ENCODE measurements at places on chromosomes 4 and X.

DNA sequence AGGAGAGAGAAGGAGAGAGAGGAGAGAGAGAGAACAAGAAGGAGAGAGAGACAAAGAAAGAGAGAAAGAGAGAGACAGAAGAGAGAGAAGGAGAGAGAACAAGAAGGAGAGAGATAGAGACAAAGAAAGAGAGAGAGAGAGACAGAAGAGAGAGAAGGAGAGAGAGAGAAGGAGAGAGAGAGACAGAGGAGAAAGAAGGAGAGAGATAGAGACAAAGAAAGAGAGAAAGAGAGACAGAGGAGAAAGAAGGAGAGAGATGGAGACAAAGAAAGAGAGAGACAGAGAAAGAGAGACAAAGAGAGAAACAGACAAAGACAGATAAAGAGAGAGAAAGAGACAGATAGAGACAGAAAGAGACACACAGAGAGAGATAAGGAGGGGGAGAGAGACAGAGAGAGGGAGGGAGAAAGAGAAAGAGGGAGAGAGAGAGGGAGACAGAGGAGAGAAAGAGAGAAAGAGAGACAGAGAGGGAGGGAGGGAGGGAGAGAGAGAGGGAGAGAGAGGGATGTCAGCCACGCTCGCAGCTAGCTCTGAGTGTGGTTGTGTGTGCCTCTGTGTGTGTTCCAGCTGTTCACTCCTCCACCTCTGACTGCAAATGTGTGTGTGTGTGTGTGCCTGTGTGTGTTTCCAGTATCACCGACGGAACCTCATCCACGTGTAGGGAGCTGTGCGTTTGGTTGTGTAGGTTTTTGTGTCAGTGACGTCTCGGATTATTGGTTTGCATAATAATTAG lies 105.8 kb downstream of the CRLF2 start:
- DNase-seq = no peak

- no peak for DNase-seq
Measured at GRCh38 chr4:17275836-17276235, 236.1 kb downstream of the QDPR start.

GRCh38 chrX:23493941-23494374 lies 159.3 kb downstream of the PTCHD1 start:
- no peak for DNase-seq

DNA sequence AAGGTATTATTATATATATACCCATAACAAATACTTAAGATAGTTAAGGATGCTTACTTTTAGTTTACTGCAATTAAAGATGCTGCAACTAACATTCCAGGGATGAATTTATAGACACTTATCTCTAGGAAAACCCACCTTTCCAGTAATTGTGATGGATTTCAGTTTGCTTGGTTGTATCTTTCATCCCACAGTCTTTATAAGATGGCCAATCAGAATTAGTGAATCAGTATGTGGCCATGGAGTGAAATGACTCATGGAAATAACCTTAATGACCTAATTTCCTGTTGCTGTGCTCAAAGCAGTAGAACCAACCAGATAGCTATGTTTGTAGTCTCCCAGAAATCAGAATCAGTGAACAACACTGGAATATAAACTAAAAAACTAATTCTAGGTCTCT lies 26.4 kb downstream of the MOSPD2 start:
- DNase-seq = no peak

GRCh38 chr4:150402871-150403272 lies 179.1 kb upstream of the MAB21L2 start:
- no peak for DNase-seq

- DNase-seq = peak; percentile 9
Measured at GRCh38 chrX:132092439-132093065, 35.3 kb downstream of the FRMD7 start.

- DNase-seq = no peak
Measured at GRCh38 chrX:110055616-110056015, 52.7 kb downstream of the TMEM164 start.

DNA sequence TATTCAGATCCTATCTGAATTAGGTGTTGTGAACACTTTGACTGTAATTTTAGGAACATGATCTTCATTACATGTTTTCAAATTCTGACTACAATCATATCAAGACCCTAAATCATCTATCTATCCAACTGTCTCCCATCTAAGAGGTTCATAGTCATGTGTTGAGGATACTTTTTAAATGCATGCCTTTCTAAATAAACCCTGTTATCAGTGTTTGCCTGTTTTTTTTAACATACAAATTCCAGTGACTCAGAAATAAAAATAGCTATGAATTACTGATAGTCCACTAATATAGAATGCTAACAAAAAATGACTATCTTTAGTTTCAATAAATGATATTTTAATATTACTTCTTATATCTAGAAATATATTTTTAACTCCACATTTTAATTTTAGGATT lies 8.0 kb downstream of the RAB28 start:
- no peak for DNase-seq

- no peak for DNase-seq
Measured at GRCh38 chr4:73979407-73979957, 2.3 kb downstream of the PF4 start.

DNA sequence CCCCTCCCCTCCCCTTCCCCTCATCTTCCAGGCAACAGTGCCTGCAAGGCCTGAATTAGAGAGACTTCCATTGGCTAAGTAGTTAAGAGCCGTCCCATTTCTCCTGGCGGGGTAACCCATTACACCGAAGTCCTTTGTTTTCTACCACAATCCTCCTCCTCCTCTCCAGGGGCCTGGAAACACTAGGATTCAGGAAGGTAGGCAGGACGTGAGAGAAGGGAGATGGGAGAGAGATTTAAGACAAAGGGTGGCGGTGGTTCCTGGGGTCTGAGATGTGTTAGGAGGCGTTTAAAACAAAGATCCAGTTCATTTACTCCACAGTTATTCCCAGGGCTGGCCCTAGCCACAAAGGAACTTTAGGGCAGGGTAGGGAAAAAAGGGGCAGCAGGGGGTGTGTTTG lies 28.0 kb downstream of the NYX start:
- no peak for DNase-seq

- no peak for DNase-seq
Measured at GRCh38 chrX:42739258-42739657, 38.7 kb downstream of the PPP1R2C start.

- no peak for DNase-seq
Measured at GRCh38 chrX:68114573-68115129, 318.6 kb downstream of the OPHN1 start.

DNA sequence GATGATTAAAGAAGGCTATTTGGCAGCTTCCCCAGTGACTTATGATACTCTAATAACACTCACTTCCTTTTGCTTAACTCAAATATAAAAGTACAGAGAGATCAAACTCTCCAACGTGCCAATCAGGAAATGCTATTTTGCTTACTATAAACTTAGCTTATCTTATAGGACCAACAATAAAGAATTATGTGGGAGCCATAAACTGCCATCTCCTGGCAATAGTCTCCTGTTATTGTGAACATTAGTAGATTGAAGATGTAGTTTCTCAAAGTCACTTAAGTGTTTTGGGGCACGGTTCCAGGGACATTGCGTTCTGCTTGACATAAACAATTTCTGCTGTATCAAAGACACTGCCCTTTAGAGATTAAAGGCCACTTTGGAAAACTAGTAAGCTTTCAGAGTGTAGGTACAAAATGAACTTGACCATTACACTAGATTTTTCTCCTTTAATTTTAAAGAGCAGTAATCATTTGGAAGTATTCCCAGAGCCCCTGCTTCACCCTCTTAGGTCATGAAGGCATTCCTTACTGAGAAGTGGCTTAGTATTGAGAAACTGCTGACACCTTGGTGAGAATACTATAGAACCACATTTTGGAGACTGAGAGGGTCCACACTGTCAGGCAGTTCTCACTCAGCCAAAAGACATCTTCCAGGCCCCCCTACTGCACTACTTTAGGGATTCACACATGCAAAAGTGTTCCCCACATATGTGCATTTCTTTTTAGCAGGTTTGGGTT lies 51.9 kb downstream of the MAOA start:
- DNase-seq = no peak

DNA sequence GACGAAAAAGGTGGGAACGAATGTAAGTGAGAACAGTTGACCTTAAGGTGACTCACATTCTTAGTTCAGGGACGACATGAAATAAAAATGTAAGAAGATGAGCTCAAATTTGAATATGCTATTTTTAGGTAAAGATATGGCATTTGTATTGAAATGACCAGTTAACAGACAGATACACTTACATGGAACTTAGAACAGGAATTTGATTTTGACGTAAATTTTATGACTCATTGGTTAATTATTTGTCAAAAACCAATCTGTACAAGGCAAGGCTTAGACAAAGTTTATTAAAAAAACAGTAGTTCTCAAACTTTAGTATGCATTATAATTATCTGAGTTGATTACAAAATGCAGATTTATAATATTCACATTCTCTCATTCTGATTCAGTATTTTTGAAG lies 469.4 kb downstream of the CFAP47 start:
- DNase-seq = no peak

- no peak for DNase-seq
Measured at GRCh38 chr4:69089388-69089787, 6.9 kb upstream of the UGT2B7 start.

GRCh38 chr4:64584981-64585557 lies 175.8 kb upstream of the TECRL start:
- no peak for DNase-seq

- DNase-seq = no peak
Measured at GRCh38 chr4:36891971-36892370, 352.6 kb upstream of the NWD2 start.

DNA sequence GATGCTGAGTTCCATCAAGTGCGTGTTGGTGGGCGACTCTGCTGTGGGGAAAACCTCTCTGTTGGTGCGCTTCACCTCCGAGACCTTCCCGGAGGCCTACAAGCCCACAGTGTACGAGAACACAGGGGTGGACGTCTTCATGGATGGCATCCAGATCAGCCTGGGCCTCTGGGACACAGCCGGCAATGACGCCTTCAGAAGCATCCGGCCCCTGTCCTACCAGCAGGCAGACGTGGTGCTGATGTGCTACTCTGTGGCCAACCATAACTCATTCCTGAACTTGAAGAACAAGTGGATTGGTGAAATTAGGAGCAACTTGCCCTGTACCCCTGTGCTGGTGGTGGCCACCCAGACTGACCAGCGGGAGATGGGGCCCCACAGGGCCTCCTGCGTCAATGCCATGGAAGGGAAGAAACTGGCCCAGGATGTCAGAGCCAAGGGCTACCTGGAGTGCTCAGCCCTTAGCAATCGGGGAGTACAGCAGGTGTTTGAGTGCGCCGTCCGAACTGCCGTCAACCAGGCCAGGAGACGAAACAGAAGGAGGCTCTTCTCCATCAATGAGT lies 46.6 kb downstream of the RHOH start:
- no peak for DNase-seq

DNA sequence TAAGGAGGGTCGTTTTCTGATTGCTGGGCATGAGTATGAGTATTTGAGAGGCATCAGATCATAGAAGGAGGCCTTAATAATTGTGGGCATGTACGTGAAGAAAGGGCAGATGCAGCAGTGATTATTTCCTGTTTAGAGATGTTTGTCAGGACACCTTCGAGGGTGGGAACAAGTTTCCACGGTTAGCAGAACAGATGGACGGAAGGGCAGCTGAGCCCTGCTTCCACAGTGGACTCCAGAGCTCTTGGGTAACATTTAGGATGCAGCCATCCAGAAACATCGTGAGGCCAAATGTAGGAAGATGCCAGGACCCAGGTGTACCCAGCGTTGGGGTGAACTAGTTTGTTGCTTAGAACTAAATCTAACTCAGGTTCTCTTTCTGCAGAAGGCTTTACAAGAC lies 231.3 kb upstream of the FAT1 start:
- no peak for DNase-seq

DNA sequence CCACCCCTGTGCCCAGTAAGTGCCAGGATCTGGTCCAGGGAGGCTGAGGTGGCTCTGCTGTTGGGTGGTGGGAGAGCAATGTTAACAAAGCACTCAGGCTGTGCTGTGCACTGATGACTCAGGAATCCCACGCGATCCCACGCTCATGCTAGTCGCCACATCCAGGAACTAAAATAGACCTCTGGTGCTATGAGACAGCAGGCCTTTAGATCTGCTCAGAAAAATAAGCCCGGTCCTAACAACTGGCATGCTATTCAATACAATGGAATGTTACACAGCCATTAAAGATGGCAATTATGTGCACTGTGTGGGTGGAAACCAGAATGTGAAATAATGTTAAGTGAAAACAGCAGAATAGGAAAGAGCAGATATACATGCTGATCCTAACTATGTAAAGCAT lies 26.0 kb downstream of the ARL13A start:
- DNase-seq = no peak

DNA sequence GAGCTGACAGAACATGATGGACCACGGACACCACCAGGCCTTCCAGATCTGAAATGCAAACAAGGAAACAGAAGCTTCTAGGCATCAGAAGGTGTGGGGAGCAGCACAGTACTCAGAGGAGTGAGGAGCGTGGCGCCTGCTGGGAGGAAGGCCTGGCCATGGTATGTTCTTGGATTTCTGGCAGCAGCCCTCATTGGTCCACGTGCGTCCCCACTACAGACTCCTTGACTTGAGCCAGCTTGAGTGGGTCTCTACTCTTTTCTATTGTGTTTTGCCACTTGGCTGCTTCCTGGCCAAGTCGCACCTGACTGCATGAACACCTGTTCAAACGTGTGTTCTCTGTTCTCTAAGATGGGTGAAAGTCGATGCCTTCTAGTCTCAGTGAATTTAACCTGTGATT lies 18.0 kb downstream of the ZNF275 start:
- DNase-seq = no peak

DNA sequence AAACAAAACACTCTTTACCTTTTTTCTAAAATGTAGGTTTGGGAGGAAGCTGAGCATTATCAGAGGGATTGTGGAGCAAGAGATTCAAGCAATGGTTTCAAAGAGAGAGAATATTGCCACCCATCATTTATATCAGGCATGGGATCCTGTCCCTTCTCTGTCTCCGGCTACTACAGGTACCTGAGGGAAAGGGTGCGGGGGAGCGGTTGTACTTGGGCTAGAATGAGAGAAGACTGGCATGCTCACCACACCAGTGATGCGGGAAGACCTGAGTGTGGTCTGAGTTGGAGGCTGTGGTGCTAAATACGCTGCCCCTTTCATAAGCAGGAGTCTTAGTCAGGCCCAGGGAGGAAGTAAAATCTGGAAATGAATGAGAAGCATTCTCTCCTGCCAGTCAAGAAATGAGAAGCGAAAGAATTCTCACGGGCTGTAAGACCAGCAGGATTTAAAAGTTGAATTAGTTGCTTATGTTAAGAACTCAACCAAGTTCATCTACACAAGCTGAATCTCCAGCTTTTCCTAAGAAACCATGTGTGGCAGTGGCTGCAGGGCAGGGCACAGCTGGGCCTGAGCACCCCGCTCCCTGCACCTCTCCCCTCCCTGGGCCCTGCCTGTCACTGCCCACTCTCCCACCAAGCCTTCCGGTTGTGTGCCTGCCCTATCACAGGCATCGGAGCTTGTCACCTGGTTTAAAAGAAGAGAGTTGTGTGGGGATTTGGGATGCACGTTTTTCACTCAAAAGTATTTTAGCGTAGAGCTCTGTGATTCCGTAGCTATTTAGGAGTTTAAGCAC lies 24.8 kb upstream of the MSANTD1 start:
- no peak for DNase-seq

GRCh38 chr4:155688211-155688610 lies 21.6 kb downstream of the GUCY1A1 start:
- DNase-seq = no peak

DNA sequence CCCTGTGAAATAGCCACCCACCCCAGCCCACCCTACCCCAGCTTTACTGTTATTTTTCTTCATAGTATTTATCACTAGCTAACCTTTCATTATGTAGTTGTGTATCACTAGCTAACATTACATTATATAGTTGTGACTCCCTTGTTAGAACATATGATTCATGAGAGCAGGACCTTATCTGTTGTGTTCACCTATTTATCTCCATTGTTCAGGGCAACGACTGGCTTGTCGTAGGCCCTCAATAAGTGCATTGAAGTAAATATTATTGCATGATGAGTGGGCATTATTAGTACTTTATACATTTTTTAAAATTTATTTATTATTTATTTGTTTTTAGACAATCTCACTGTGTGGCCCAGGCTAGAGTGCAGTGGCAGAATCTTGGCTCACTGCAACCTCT lies 4.2 kb downstream of the SMARCAD1 start:
- DNase-seq = no peak

All from stimulated activated CD8-positive, alpha-beta memory T cell treated with anti-CD3 and anti-CD28 coated beads, Interleukin-4, amount 100 ng/mL, for 1 hour (primary cell).